ENCODE measurements at places on chromosomes 7 and 10.

GRCh38 chr7:33950047-33950714 is 44.8 kb downstream of the BMPER start:
- DNase-seq = no peak

DNA sequence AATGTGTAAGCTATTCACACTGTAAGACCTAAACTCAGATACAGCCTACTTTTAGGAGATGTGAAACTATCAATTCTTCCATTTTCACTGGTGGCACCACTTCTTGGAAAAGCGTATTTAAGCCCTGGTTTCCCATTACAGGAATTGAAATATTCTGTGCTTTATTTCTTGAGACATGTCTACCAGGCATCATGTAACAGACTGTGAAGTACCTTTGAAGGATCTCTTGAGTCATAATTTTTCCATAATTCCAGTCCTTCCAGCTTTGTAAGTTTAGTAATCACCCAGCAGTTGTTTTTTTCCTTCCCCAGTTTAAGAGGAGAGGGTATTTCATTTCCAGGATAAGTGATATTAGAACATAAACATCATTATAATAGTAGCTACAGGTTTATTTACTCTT is 186.0 kb upstream of the PRPS1L1 start:
- DNase-seq = no peak

DNA sequence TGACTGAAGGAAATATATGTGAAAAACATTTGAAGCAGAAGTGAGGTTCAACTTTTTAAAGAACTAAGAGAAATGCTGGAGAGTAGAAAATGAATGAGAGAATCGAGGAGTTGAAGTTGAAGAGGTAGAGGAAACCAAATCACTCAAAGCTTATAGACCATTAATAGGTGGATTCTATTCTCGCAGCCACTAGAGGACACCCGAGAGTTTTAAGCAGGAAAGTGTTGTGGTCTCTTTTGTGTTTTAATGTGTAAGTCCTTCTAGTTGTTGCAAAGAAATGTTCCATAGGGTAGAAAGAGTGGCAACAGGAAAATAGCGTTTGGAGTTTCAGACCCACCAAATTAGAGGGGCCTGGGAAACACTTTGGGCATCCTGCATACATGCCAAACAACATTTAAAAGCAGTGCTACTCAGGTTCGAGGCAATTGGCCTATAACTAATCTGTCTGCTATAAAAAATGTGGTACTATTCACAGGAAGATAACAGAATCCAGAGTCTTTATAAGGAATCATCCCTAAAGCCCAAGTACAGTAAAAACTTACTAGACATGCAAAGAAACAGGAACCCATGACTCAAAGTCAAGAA is 75.3 kb upstream of the TAS2R16 start:
- DNase-seq = no peak

GRCh38 chr10:127017541-127018297 is 112.5 kb downstream of the DOCK1 start:
- no peak for DNase-seq

- no peak for DNase-seq
These were observed 14.4 kb downstream of the HERPUD2 start for GRCh38 chr7:35680403-35681013.

- no peak for DNase-seq
These were observed 910 bp downstream of the WIPF3 start for GRCh38 chr7:29806995-29807841.

GRCh38 chr10:127922675-127923366 is 15.9 kb downstream of the PTPRE start:
- peak; percentile 37 for DNase-seq

DNA sequence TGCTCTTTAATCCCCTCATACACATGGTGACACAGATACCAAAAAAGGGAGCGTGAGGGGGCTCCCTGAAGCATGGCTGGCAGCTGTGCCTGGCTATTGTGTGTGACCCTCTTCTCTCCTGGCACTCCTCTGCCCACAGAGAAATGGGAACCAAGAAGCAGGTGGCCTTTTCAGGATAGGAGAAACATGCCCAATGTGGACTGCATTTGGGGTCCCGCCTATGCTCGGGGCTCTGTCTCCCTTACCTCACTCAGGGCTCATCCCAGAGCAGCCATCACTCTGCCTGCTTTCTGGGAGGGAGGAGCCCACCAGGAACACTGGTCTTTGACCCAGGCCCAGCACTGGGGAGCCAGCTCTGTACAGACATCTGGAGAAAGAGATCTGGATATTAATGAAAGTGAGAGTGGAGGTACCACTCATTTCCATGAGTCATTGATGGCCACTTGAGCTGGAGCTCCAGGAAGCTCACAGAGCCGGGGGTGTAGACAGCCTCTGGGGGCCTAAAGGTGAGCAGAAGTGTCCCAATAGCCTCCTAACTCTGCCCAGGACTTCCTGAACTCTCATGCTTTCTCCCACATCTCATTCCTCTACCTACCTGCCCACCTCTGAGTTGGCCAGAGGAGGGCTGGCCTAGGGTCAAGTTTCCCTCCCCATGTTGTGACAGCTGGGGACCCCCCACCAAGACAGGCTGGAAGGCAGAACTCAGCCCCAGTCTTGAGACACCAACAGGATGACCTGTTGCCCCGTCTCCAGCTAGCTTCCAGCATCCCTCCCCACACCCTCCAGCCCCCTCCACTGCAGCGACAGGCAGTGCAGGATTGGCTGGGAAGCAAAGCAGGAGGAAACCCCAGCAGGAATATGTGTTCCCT is 42.6 kb downstream of the DRGX start:
- no peak for DNase-seq

DNA sequence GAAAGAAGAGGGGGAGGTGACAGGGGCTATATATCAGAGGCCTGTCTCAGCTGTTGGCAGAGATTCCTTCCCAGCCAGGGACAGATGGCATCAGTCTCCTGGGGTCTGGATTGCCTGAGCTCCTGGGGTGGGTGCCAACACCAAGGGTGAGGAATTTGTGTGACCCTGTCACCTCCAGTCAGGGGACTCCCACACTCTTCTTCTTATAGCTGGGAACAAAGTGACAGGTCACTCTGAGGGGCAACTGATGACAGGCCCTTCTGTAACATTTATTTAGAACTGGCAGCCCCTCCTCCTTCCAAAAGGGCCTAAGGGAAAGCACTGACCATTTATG is 53.7 kb upstream of the DUSP5 start:
- no peak for DNase-seq

GRCh38 chr10:63268149-63268797 is 135.1 kb downstream of the NRBF2 start:
- DNase-seq = peak; percentile 0

DNA sequence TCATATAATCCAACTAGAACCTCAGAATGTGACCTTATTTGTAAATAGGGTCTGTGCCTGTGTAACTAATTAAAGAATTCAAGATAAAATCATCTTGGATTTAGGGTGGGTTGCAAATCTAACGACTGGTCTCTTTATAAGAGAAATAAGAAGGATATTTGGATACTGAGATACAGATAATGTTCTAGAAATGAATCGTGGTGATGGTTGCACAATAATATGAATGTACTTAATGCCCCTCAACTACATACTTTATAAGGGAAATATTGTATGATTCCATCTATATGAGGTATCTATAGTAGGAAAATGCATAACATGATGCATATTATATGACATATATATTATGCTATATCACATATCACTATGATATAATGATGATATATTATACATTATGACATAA is 265.7 kb downstream of the SEMA3D start:
- no peak for DNase-seq

- DNase-seq = peak; percentile 63
These were observed 49.4 kb downstream of the HK1 start for GRCh38 chr10:69327463-69328379.

DNA sequence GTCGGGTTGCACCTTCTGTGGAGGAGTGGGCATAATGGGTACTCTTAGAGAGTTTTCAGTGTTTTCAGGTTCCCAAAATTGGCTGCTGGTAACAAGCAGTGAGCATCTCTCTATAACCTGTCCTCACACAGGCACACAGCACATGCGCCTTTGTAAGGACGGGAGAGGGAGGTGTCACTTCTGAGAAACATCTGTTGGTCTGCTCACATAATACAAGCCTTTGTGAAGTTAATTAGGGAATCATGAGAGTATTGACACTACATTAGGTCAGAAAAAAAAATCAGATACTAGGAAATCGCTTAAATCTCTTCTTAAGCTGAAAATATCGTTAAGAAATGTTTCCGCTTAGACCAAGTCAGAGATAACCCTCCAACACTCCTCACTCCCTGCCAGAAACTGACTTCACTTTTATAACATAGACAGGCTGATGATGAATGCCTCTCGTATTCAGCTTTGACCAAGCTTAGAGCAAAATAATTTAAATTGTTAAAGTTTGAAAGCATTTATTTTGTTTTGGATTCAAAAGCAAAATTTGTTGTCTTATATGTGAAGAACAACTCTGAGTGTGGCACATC is 769.7 kb downstream of the TNS3 start:
- DNase-seq = no peak

DNA sequence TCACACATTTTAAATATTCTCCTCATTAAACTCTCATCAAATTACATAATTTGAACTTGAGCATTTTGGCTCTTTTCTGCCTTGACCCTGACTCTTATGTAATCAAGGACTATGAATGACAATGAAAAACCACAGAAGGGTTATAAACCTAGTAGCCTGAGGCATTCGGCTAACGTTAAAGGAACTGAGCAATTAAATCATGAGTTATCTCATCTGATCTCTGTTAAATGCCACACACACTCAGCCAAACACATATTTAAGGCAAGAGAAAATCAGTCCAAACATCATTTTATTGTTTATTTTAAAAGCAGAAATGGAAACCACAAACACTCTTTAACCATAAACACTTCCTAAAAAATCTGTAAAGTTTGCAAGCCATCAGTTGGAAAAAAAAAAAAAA is 204.3 kb downstream of the DGKI start:
- no peak for DNase-seq

- no peak for DNase-seq
These were observed at the start of gene CTBP2 for GRCh38 chr10:125159932-125160855. TSS of gene CTBP2 (minus strand) at chr10:125160563.

- DNase-seq = no peak
These were observed 223.0 kb downstream of the AHR start for GRCh38 chr7:17521437-17521836.

DNA sequence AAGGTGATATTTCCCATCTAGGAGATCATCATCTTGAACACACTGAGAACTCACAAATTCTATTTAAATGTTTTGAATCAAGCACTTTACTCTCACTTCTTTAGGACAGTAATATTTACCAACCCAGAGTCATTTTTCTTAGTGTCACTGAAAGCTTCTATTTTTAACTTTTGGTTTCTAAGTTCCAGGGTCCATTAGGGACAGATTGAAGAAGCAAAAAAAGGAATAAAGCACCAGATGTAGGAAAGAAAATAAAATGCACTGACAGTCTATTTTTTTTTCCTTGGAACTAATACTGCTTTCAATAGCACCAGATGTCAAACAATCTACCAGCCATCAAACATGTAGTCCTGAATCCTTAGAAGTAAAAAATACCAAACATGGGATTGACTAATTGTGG is 526.7 kb upstream of the LRRN3 start:
- DNase-seq = no peak

- no peak for DNase-seq
These were observed 28.4 kb upstream of the RET start for GRCh38 chr10:43048301-43049051.

DNA sequence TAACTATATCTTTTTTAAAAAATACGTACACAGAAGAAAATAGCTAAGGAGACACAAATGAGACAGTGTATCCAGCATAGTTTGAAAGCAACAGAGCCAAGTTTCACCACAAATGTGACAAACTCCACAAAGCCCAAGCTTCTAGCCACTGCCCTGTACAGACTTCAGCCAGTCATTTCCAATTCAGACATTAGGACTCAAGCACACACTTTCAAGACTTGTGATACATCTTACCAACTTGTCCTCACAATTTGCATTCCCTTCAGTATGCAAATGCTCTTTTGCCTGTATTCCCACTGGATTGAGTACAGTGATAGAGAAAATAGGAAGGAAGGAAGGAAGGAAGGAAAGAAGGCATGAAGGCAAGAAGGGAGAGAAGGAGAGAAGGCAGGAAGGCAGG is 510.4 kb downstream of the KCNMA1 start:
- no peak for DNase-seq

- DNase-seq = no peak
These were observed 351.9 kb upstream of the CELF2 start for GRCh38 chr10:10665750-10666149.

- no peak for DNase-seq
These were observed 360.3 kb downstream of the FRMD4A start for GRCh38 chr10:13970236-13970956.

GRCh38 chr7:30575910-30576309 is 18.8 kb upstream of the GARS1 start:
- DNase-seq = no peak

DNA sequence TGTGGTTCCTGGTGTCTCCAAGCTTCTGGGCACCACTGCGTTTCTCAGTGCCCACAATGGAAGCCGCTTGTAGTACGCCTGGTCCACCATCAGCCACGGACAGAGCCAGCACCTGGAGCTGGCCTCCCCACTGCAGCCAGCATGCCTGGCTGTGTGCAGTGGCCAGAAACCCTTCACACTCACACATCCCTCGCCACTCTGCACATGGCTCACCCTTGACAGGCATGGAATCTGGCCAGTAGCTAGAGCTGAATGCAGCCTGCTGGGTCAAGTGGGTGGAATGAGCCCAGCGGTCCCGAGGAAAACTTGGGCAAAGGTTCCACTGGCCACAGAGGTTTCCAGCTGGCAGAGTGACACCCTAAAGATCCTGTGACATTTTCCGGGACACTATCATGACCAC is 146.0 kb upstream of the ADO start:
- DNase-seq = no peak

DNA sequence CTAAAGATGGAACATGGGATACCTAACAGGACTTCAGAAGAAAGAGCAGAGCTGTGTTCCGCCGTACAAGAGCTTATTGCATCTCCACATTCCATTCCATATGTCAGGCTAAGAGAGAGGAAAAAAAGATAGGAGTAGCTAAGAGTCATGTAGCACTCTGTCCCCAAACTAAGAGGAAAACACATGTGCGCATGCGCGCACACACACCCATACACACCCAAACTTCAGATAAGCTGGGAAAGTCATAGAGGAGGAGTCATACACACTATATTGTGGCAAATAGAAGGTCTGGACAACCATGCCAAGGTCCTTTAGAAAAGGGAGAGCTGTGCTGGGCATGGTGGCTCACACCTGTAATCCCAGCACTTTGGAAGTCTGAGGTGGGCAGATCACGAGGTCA is 132.4 kb downstream of the RAB11FIP2 start:
- no peak for DNase-seq
